ENCODE measurements at places on chromosomes 2 and 18. TPM values are rescaled to one million over a fixed set of nuclear protein-coding genes. Genes with fewer than 3 reads are reported as not detected.

DNA sequence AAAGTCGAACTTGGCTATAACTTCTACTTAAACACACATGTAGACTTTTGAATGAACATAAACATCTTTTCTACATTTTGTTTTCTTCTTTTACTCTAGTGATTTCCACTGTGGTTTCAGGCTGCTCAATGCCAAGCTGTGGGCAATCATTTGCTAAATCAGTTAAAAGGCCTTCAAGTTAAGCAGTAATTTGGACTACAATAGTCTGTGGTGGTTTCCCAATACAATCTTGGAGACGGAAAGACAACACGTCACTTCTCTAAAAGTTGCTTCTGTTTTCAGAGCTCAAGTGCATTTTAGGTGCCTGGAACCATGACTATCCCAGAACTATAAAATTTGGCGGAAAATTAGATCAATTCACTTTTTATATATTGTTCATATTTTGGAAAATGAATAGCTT, 69.4 kb downstream of the TXNL1 start:
- no peaks in the 10 kb centered on the region for H3K36me3 ChIP-seq
- no peak overlapping the region for H3K4me3 ChIP-seq
- DNase-seq: no peak
- H3K4me1 ChIP-seq: peaks cover 27% of the 10 kb centered on the region

Gene TPO
- total RNA-seq: not detected

- H3K36me3 ChIP-seq: no peaks in the 10 kb centered on the region
- H3K4me3 ChIP-seq: no peak overlapping the region
- H3K4me1 ChIP-seq: no peaks in the 10 kb centered on the region
- no peaks in the 10 kb centered on the region for H3K27me3 ChIP-seq
These were observed 772.8 kb upstream of the LRRTM1 start for GRCh38 chr2:81077396-81077795.

GRCh38 chr2:74250189-74250631, 51.8 kb downstream of the MTHFD2 start:
- H3K4me3 ChIP-seq: no peak overlapping the region
- peaks cover 9% of the 10 kb centered on the region for H3K27me3 ChIP-seq
- no peaks in the 10 kb centered on the region for H3K4me1 ChIP-seq
- DNase-seq: no peak
- H3K36me3 ChIP-seq: no peaks in the 10 kb centered on the region
- no peak overlapping the region for H3K27ac ChIP-seq

- no peaks in the 10 kb centered on the region for H3K4me1 ChIP-seq
- H3K27ac ChIP-seq: no peak overlapping the region
- DNase-seq: no peak
- H3K36me3 ChIP-seq: no peaks in the 10 kb centered on the region
- no peak overlapping the region for H3K4me3 ChIP-seq
These were observed 481.7 kb upstream of the CRIM1 start for GRCh38 chr2:35873921-35874320.

GRCh38 chr2:127320067-127320466, 26.1 kb upstream of the ERCC3 start:
- no peak overlapping the region for H3K27ac ChIP-seq
- no peaks in the 10 kb centered on the region for H3K27me3 ChIP-seq
- peaks cover 10% of the 10 kb centered on the region for H3K36me3 ChIP-seq
- H3K4me1 ChIP-seq: peaks cover 19% of the 10 kb centered on the region

Gene SERPINB2
- total RNA-seq: 82.1 TPM

Gene ARHGEF33
- total RNA-seq: 0.40 TPM

Gene TRIB2
- total RNA-seq: 19.2 TPM

- no peak overlapping the region for H3K4me3 ChIP-seq
- peak; percentile 88 for DNase-seq
- H3K36me3 ChIP-seq: peaks cover 20% of the 10 kb centered on the region
- H3K4me1 ChIP-seq: peaks cover 43% of the 10 kb centered on the region
- peak overlapping the region; percentile 76 for H3K27ac ChIP-seq
- no peaks in the 10 kb centered on the region for H3K27me3 ChIP-seq
These were observed 15.9 kb downstream of the SERPINE2 start for GRCh38 chr2:224023188-224023587.

GRCh38 chr18:27854631-27855030, 322.3 kb downstream of the CDH2 start:
- H3K4me3 ChIP-seq: no peak overlapping the region
- DNase-seq: no peak
- no peak overlapping the region for H3K27ac ChIP-seq

DNA sequence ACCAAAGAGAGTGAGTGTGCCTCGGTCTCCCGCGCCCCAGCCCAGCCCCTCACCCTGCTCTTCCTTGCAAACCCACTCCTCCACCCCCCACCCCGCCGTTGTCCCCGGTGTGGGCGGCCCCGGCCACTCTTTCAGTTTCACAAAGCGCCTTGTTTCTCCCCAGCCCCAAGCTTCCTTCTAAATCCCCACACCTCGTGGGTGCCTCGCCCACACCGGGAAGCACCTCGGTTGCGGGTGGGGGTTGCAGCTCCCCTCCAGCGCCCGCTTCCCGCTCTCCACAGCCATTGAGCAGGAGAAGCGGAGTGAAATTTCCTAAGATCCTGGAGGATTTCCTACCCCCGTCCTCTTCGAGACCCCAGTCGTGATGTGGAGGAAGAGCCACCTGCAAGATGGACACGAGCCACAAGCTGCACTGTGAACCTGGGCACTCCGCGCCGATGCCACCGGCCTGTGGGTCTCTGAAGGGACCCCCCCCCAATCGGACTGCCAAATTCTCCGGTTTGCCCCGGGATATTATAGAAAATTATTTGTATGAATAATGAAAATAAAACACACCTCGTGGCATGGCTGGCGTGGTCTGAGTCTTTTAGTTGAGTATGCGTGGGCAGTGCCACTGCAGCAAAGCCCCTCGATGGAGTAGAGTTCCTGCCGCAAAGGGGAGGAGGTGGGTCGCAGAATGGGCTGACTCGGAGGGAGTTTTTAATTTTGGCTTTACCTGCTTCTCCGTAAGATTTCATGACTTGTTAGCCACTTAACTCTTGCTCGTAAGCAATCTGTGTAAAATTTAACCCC, 848 bp downstream of the TMSB10 start:
- H3K27ac ChIP-seq: peak overlapping the region; percentile 93
- H3K27me3 ChIP-seq: peaks cover 25% of the 10 kb centered on the region
- H3K4me1 ChIP-seq: peaks cover 46% of the 10 kb centered on the region

Gene PDCD1
- not detected for total RNA-seq

DNA sequence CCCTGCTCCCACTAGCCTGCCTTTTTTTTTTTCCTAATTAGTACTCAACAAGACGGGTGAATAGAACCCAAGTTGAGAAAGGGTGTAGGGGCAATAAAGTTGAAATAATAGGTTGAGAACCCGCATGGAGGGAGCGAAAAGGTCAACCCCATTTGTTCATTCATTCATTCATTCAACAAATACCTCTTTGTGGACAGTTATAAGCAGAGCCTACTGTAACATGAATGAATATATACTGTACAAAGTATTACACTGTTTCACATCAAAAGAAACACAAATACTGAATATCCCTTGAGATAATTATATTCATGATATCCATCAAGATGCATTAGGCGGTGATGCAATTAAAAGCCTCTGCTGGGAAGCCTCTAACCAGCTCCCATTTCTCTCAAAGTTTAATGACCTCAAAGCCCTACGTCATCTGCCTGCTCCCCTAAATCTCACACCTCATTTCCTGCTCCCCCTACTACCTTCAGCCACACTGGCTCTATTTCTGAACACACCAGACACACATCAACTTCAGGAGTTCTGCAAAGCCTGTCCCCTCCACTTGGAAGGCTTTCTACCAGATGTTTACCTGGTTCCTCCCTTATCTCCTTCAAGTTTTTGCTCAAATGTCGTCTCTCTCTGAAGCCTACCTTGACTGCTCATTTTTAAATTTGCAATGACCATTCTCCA, 1.4 kb upstream of the NBAS start:
- no peaks in the 10 kb centered on the region for H3K27me3 ChIP-seq
- no peaks in the 10 kb centered on the region for H3K36me3 ChIP-seq
- peaks cover 37% of the 10 kb centered on the region for H3K4me1 ChIP-seq
- peak overlapping the region; percentile 96 for H3K4me3 ChIP-seq
- H3K27ac ChIP-seq: peak overlapping the region; percentile 99

Gene ALKAL2
- total RNA-seq: not detected

GRCh38 chr2:164910101-164910899, 45.0 kb downstream of the SLC38A11 start:
- H3K36me3 ChIP-seq: no peaks in the 10 kb centered on the region
- no peak overlapping the region for H3K4me3 ChIP-seq
- H3K4me1 ChIP-seq: peaks cover 67% of the 10 kb centered on the region
- DNase-seq: peak; percentile 53
- no peaks in the 10 kb centered on the region for H3K27me3 ChIP-seq

Gene INPP1
- 12.4 TPM for total RNA-seq

- H3K4me1 ChIP-seq: peaks cover 19% of the 10 kb centered on the region
- no peak overlapping the region for H3K4me3 ChIP-seq
These were observed 147.5 kb downstream of the RND3 start for GRCh38 chr2:150339951-150340350.

Gene RNF103
- 16.9 TPM for total RNA-seq

- H3K27me3 ChIP-seq: peaks cover 30% of the 10 kb centered on the region
- no peaks in the 10 kb centered on the region for H3K36me3 ChIP-seq
- no peak overlapping the region for H3K27ac ChIP-seq
These were observed 308.3 kb upstream of the HS6ST1 start for GRCh38 chr2:128626760-128627511.

DNA sequence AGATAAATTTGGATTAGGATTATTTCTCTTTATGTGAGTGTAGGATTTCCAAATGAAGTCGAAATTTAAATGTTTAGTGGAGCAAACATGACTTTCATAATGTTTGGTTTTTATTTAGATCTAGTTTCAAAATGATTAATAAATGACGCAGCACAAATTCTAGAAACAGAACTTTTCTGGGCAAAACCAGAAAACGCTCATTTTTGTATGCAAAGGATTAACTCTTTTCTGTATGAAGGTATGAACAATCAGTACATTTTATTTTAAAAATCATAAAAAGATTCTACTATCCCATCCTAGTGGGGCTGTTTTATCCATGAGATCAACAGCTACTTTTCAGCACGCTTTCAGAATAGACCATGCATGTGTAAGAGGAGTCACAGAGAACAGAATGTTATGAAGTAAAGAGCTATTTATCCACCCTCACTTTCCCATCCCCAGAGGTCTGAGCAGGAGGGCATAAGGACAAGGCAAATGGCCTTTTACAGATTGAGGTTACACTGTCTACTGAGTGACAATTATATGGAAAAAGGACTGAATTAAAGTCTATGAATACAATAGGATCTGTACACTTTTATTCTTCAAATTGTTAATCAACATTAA, 270.8 kb downstream of the ZEB2 start:
- H3K36me3 ChIP-seq: peaks cover 13% of the 10 kb centered on the region
- peaks cover 6% of the 10 kb centered on the region for H3K4me1 ChIP-seq
- H3K27ac ChIP-seq: peak overlapping the region; percentile 53
- no peaks in the 10 kb centered on the region for H3K27me3 ChIP-seq
- no peak for DNase-seq
- H3K4me3 ChIP-seq: peak overlapping the region; percentile 23

GRCh38 chr2:174599310-174599921, 1.8 kb upstream of the WIPF1 start:
- no peak overlapping the region for H3K27ac ChIP-seq
- peaks cover 9% of the 10 kb centered on the region for H3K36me3 ChIP-seq
- DNase-seq: no peak
- H3K4me1 ChIP-seq: peaks cover 58% of the 10 kb centered on the region

Gene TLX2
- 0.19 TPM for total RNA-seq

Gene AQP12A
- not detected for total RNA-seq

DNA sequence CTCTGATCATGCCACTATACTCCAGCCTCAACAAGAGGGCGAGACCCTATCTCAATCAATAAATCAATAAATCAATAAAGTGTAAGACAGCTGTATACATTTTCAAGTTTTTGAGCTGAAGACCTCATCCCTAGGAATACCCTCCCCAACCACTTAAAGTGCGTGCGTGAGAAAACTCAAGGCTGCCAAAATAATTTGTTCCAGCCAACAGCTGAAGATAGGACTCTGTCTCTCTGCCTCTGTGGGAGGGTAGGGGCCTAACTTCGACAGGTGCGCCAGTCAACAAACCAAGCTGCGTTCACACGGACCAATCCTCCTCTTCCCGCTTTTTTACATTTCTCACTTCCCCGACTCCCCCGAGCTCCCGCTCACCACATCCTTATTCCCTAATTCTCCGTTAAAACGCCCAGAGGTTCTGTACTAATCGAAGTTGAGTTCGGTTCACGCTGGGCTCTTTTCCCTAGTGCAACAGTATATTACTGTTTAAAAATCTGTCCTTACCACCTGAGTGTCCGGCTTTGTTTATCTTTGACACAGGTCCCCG, 618 bp downstream of the POLR2D start:
- DNase-seq: no peak
- peak overlapping the region; percentile 92 for H3K4me3 ChIP-seq
- peaks cover 10% of the 10 kb centered on the region for H3K36me3 ChIP-seq
- peak overlapping the region; percentile 46 for H3K27ac ChIP-seq
- H3K27me3 ChIP-seq: no peaks in the 10 kb centered on the region

Gene C2orf78
- total RNA-seq: not detected

- peaks cover 24% of the 10 kb centered on the region for H3K4me1 ChIP-seq
- no peaks in the 10 kb centered on the region for H3K27me3 ChIP-seq
- no peak for DNase-seq
- H3K36me3 ChIP-seq: peaks cover 35% of the 10 kb centered on the region
- peak overlapping the region; percentile 93 for H3K4me3 ChIP-seq
These were observed 1.1 kb downstream of the NIFK start for GRCh38 chr2:121735518-121736074.

DNA sequence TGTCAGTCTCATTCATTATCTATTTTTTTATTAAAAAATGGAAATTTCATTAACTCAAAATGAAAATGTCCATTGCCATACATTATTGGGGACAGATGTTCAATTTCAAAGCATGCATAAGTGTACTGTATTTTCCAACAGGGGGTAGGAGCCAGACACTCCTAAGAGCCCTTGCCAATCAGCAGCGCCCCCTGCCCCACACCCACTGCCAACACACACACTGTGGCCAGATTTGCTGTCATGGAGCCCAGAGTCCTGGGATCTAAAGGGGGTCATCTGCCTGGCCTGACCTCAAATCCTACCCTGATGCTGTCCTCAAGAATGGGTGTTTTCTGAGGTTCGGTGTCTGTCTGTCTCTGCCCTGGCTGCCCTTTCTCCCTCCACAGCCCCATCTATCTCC, 162.2 kb upstream of the TWIST2 start:
- H3K27ac ChIP-seq: peak overlapping the region; percentile 87
- peaks cover 10% of the 10 kb centered on the region for H3K27me3 ChIP-seq
- H3K4me3 ChIP-seq: no peak overlapping the region
- peaks cover 39% of the 10 kb centered on the region for H3K4me1 ChIP-seq
- DNase-seq: no peak

Data from HFFc6 (cell line).